ENCODE measurements at places on chromosomes 2 and 18. TPM values are rescaled to one million over a fixed set of nuclear protein-coding genes. Genes with fewer than 3 reads are reported as not detected.

PHOSPHO2 gene
- total RNA-seq, result 1.2 TPM

IRS1 gene
- total RNA-seq, result 2.7 TPM

AMER3 gene
- total RNA-seq, result not detected

CHRNG gene
- not detected for total RNA-seq

KLHL14 gene
- not detected for total RNA-seq

CLEC4F gene
- total RNA-seq, result not detected

GAREM1 gene
- 0.31 TPM for total RNA-seq

MC4R gene
- total RNA-seq, result not detected

ATP6V1B1 gene
- not detected for total RNA-seq

TLX2 gene
- 0.10 TPM for total RNA-seq

NFU1 gene
- 35.7 TPM for total RNA-seq

TUBA4B gene
- total RNA-seq, result not detected

DCC gene
- total RNA-seq, result not detected

LRRTM4 gene
- total RNA-seq, result not detected

TUBA3D gene
- not detected for total RNA-seq

LYPD1 gene
- total RNA-seq, result not detected

PAX8 gene
- total RNA-seq, result 2.0 TPM

VSNL1 gene
- not detected for total RNA-seq

RBM44 gene
- total RNA-seq, result 0.52 TPM

UGT1A1 gene
- not detected for total RNA-seq

PPP1R1C gene
- total RNA-seq, result not detected

PLGLB2 gene
- total RNA-seq, result not detected

HNMT gene
- not detected for total RNA-seq

B3GNT7 gene
- not detected for total RNA-seq

DPYSL5 gene
- not detected for total RNA-seq

C2orf72 gene
- not detected for total RNA-seq

FIGLA gene
- not detected for total RNA-seq

RFTN2 gene
- total RNA-seq, result not detected

STAT4 gene
- 53.9 TPM for total RNA-seq

CMPK2 gene
- 7.2 TPM for total RNA-seq

DNAJC5G gene
- not detected for total RNA-seq

SAP130 gene
- total RNA-seq, result 20.4 TPM

SOCS6 gene
- total RNA-seq, result 0.42 TPM

SLC5A7 gene
- not detected for total RNA-seq

PDE11A gene
- not detected for total RNA-seq

SPRED2 gene
- total RNA-seq, result 11.4 TPM

NAT8 gene
- total RNA-seq, result not detected

ALPI gene
- not detected for total RNA-seq

MPPE1 gene
- total RNA-seq, result 34.3 TPM

OTOS gene
- total RNA-seq, result not detected

NPHP1 gene
- 1.3 TPM for total RNA-seq

CAPN14 gene
- 1.1 TPM for total RNA-seq

ANKRD62 gene
- total RNA-seq, result not detected

MDH1B gene
- total RNA-seq, result 0.86 TPM

FARP2 gene
- 19.5 TPM for total RNA-seq

GPR35 gene
- 2.5 TPM for total RNA-seq

SIGLEC15 gene
- not detected for total RNA-seq

VWC2L gene
- not detected for total RNA-seq

THSD7B gene
- not detected for total RNA-seq

UGT1A8 gene
- total RNA-seq, result not detected

LRP2 gene
- total RNA-seq, result 0.25 TPM

NYAP2 gene
- total RNA-seq, result not detected

REG3A gene
- not detected for total RNA-seq

ADAM23 gene
- total RNA-seq, result 0.10 TPM

SMIM21 gene
- not detected for total RNA-seq

ZNF638 gene
- total RNA-seq, result 84.0 TPM

KCNG2 gene
- not detected for total RNA-seq

LINC00305 gene
- not detected for total RNA-seq

TSGA10 gene
- total RNA-seq, result 8.9 TPM

Measured in activated naive CD4-positive, alpha-beta T cell treated with anti-CD3 and anti-CD28 coated beads for 36 hours (primary cell).